Kasumi-1 (cell line): ENCODE measurements at places on chromosomes 2 and 18.
A peak's percentile ranks its signal among the peaks of the same experiment; 100 is the strongest.

DNA sequence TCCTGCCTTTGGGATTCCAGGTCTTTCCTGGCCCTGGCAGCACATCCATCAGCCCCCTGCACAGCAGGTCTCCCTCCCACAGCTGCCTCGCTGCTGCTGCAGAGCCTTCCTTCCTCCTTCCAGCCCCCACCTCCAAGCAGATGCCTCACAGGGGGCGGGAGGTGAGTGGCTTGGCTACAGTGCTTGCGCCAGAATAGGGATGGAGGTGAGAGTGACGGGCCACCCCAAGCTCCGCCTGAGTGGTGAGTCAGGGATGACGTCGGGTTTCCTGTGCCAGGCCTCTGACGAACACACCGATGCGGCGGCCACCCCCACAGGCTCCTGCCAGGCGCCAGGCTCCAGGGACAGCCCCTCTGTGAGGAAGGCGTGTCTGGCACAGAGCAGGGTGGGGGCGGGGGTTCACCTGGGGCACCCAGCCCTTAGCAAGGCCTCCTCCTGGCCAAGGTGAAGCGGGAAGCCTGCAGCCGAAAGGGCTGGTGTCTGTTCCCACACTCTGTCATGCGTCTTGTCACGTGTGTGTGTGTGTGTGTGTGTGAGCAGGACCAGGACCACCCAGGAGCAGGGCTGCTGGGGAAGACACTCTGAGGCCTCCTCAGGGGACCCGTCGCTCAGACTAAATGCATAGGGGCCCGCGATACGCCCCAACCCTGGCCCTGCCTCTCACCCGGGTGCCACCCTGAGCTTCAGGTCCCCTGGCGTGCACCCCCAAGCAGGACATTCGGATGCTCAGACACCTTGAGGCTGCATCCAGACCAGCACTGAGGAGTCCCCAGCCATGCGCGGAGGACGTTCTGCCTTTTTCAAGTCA, 3.4 kb upstream of the DUSP2 start:
- peak; percentile 62 for DNase-seq

GRCh38 chr2:171547720-171548119, 25.4 kb downstream of the CYBRD1 start:
- no peak for DNase-seq

- no peak for DNase-seq
These were observed 78.5 kb downstream of the RHOB start for GRCh38 chr2:20525041-20526035.

DNA sequence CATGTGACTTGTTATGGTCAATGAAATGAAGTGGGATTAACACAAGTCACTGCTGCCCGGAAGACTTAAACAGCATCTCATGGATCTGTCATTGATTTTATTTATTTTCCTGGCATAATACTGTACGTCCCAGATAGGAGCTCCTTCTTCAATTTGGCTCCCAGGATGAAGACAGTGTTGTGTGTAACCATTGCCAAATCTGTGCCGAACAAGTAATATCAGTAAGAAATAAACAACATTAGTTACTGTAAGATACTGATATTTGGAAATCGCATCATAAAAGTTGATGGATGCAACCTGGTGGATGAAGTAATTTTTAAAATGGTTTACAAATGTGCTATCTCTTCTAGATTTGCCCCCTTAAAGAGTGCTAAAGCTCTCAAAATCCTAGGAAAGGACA, 419.0 kb upstream of the MMADHC start:
- no peak for DNase-seq

- no peak for DNase-seq
These were observed 9.5 kb downstream of the NFATC1 start for GRCh38 chr18:79405019-79405780.

DNA sequence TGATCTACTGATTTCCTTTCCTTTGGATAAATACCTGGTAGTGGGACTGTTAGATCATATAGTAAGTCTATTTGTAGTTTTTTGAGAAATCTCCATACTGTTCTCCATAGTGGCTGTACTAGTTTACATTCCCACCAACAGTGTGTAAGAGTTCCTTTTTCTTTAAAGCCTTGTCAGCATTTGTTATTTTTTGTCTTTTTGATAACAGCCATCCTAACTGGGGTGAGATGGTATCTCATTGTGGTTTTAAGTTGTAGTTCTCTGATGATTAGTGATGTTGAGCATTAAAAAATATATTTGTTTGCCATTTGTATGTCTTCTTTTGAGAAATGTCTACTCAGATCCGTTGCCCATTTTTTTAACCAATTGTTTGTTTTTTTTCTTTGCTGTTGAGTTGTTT, 33.9 kb upstream of the EPG5 start:
- no peak for DNase-seq

DNA sequence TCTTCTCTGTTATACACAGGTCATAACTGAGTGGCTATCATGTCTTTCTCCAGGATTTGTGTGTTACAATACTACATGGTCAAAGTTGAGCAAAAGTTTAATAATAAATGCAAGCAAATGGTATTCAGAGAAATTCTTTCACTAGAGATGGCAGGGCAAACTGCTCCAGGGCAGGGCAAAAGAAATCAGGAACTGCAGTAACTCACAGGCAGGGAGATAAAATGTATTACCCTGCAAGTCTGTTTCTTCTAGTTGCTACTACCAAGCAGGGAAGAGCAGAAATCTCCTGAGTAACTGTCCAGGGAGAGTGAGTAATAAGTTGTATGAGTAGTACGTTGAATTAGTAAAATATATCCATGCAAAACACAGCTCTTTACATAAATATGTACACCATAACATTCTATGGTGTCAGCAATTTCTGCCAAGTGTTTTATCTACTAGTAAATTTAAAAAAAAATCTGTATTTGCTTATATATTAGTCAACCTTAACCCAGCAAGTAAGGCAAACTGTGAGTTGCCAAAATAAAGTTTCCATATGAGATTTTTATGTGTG, 404.1 kb downstream of the ZEB2 start:
- no peak for DNase-seq

- no peak for DNase-seq
These were observed 135.8 kb downstream of the COPS8 start for GRCh38 chr2:237221443-237221842.

GRCh38 chr2:224975761-224976160, 66.5 kb downstream of the DOCK10 start:
- DNase-seq, result no peak

GRCh38 chr18:75023473-75023872, 185.5 kb downstream of the PTGR3 start:
- no peak for DNase-seq

DNA sequence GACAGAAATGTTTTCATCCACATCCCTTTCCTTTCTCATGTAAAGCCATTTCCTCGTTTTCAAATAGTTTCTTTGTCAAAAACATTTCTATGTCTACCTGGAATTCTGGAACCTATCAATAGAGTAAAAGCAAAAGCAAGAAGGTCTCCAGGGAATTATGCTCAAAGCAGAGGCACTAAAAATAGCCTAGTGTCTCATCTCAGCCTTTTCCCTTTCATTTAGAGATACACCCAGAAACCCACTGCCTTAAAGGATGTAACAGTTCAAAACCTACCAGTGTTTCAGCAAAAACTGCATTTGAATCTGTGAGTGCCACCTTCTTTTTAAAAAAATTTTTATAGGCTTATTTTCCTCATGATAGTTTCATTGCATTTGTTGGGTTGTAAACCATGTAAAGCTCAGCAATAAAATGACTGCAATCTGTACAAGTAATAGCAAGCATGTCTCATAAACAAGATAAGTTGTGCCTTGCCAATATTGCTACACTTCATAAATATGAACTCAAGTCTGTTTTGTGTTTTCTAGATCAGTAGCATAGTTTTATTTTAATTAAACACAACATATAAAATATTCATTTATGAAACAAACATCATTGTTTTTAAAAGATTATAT, 927.3 kb upstream of the ACVR2A start:
- no peak for DNase-seq

DNA sequence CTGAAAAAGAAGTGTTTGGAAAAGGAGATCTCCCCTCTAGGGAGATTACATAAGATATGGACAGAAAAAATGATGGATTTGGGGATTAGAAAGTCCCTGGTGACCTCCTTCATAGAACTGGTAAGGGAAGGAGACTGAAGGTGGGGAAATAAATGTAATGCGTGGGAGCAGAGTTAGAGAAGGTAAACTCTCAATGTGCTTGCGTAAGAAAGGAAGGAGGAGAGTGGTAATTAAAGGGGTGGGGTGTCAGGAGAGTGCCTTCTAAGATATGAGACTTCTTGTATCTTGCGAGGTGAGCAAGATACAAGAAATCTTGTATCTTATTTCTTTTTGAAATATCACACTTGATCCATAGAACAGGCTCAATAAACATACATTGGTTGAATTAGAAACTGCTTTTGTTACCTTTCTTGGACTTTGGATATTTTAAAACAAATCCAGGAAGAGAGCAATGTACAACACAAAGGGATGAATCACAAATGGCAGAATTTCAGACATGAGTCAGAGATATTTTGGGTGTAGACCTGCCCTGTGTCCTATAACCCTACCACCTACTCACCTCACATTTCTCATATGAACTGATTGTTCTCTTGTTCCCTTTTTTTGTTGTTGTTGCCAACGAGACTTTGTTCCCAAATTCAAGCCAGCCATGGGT, 342.4 kb downstream of the INSIG2 start:
- no peak for DNase-seq

DNA sequence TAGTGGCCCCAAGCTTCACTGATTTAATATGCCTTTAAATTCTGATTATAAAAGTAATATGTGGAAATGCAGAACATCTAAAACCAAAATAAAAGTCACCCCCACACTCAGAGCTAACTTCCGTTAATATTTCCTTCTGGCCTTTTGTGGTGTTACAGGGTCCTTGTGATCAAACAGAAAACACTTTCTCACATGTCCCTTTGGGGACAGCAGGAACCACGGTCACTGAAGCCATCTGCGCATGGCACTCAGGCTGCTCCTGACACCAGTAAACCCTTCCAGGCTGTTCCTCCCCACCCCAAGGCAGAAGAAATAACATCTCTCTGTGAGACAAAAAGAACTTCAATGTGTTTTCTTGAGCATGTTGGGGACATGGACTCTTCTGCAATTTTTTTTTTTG, 25.1 kb upstream of the GPR17 start:
- DNase-seq, result no peak

DNA sequence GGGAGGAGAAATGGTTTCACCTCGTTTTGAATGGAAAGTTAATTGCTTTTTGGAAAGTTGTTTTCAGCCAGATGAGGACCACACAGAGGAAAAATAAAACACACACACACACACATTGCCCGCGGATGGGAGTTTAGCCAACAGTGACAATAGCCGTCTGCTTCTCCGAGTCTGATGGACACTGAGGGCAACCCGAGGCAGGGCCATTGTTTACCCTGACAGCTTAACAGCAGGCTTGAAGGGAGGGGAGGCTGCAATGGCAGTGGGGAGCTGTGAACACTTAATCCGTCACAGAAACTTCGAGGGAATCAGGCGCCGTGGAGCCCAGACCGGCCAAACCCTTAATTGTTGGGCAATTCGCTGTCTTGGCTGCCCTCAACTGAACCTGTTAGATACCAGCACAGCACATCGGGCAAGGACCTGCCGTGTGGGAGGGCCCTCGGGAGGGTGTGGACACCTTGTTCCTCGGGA, 145.9 kb downstream of the ACKR3 start:
- no peak for DNase-seq

GRCh38 chr2:168179592-168179991, 67.8 kb downstream of the STK39 start:
- no peak for DNase-seq

DNA sequence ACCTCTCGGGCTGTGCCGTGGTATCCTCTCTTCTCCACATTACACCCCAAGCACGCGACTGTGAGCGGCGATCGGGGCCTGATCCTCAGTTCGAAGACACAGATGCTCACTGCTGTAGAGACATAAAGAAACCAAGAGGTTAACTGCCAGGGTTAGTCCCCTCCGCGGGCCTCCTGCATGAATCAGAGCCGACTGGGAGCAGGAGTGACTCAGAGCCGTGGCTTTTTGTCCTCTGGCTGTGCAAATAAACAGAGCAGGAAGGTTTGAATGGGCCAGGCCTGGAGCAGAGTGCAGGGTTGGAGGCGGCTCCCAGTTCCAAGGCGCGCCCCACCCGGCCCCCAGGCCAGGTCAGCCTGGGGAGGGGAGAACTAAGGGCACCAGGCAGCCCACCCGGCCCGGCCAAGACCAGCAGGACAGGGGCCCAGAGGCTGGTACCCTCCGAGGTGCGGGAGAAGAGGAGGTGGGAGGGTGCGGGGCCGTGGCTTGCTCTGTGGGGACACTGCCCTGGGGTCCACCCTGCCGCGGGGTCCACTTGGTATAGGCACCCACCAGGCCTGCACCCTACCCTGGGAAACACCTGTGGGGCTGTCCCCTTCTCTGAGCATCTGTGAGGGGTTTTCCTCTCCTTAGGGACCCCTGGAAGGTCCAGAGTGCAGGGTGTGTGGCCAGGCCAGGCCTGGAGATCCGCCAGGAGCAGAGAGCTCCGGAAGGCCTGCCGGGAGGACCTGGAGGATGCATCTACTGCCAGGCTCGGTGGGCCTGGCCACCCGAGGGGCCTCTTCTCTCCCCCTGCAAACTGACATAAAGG, 16.5 kb downstream of the TWIST2 start:
- no peak for DNase-seq

DNA sequence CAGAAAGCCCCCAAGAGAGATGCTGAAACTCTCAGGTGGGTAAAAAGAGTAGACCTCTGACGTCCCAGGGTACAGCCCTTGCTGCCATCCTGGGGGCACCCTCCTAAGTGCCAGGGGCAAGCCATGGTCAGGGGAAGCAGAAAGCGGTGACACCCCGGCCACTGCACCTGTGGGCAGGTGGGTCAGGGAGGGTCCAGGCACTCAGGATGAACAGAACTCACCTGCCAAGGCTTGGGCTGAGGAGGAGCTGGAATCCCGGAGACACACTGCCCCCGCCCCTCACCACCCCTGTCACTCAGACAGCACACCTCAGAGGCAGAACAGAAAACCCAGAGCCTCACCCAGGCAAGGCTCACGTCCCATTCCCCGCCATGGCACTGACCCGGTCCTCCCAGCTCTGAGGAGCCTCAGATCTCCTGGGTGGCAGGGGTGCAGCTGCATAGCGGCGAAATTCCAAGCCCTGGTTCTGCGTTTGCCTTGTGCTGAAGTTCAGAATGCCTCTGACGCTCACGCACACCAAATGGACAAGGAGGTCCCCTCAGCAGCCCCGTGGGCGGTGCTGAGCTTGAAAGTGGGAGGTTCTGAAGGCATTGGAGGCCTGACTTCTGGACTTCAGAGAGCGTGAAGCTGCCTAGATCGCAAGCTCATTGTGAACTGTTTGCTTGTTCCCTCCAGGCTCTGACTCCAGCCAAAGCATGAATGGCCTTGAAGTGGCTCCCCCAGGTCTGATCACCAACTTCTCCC, 4.3 kb downstream of the GPR17 start:
- DNase-seq, result no peak

GRCh38 chr2:113219889-113220641, 46.3 kb downstream of the PSD4 start:
- peak; percentile 45 for DNase-seq

DNA sequence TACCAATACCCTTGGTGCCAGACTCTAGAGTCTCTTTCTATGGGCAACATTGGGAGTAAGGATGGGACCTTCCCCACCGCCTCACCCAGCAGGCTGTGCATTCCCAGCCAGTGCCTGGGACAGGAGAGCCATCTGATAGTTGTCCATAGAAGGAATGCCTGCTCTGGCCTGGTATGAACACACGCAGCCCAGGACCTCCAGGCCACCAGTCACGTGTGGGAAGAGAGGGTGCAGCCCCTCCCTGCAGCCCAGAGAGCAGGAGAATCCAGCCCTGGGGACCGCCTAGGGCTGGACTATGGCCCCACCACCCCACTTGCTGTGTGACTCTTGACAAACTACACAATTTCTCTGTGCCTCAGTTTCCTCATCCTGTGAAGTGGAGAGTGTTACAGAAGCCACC, 52.5 kb upstream of the ID2 start:
- DNase-seq, result no peak
